ENCODE measurements at places on chromosomes 5 and 9. TPM values are rescaled to one million over a fixed set of nuclear protein-coding genes. Genes with fewer than 3 reads are reported as not detected.

GRCh38 chr5:52684051-52684450 lies 103.7 kb upstream of the ITGA1 start:
- DNase-seq, result no peak

GRCh38 chr9:88406051-88406450 lies 17.8 kb downstream of the SPIN1 start:
- DNase-seq, result no peak

The RGS3 gene
- 33.5 TPM for total RNA-seq

DNA sequence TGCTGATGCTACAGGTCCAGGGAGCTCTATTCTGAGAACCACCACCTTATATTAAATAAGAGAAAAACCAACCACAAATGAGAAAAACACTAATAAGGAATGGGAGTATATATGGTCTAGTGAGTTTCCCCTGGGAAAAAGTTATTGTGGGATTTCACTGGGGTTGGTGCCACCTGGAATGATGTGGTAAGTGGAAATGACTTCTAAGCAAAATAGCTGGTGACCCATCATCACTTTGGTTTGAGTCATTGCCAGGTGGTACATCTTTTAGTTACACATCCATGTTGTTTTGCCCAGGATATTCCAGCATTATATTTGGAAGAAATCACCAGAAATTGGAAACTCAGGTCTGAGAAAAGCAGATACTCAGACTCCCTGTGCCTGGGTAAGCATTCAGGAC lies 437.3 kb downstream of the DTWD2 start:
- no peak for DNase-seq

GRCh38 chr5:136145030-136145429 lies 12.4 kb downstream of the SMAD5 start:
- no peak for DNase-seq

The PCDHA13 gene
- total RNA-seq, result 1.9 TPM

The GLRX gene
- total RNA-seq, result 8.4 TPM

- peak; percentile 19 for DNase-seq
These were observed 1.7 kb downstream of the ENDOG start for GRCh38 chr9:128819716-128820664.

DNA sequence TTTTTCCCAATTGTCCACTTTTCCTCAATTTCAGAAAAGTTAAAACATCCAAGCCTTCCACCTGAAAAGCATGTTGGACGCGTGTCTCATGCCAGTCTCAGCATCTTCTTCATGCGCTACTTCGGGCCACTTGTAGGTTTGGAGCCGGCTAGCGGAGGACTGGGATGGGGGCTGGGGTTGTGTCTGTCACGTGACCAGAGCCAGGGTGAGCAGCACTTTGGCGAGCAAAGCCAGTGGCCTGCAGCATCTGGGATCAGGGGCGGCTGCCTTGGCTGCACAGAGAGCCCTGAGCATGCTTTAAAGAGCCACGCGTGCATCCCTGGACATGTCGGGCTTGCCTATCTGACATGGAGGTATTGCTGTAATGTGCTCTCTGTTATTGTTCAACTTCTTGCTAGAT lies 41.2 kb downstream of the SLC6A3 start:
- DNase-seq, result no peak

- no peak for DNase-seq
These were observed 45.8 kb upstream of the TXNDC8 start for GRCh38 chr9:110383491-110383890.

The FOXI1 gene
- not detected for total RNA-seq

GRCh38 chr9:3043369-3043768 lies 199.5 kb upstream of the PUM3 start:
- DNase-seq, result no peak

The C7 gene
- 95.1 TPM for total RNA-seq

GRCh38 chr5:74140409-74140808 lies 500.1 kb downstream of the ENC1 start:
- no peak for DNase-seq

The PAIP1 gene
- total RNA-seq, result 135 TPM

DNA sequence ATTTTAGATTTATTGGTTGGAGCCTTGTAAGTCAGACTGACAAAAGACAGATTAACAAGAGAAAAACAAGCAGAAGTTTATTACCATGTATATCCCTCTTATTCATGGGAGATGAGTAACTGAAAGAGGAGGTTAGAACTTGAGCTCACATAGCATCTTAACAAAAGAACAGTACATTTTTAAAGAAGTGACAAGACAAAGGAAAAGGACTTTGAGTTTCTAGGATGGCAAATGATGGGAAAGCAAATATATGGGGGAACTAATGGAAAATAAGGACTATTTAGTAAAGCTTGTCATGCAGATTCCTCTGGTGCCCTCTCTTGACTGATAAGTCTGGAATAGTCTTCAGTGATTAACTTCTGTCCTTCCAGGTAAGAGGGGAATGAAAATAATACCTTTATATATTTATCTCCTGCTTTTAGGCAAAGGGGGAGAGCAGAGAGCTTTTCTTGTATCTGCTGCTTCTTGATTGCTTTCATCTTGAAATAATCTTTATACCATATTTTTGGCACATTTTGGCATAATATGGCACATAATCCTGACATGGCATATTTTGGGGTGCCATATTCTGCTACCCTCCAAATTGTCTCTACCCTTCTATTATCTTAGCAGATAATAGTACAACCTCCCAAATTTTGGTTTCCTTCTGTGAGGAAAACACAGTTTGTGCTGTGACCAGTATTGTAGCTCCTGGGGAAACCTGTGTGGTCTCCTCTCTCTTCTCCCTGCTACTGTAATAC lies 206.8 kb downstream of the TMC1 start:
- DNase-seq, result no peak
